ENCODE measurements at places on chromosomes 12 and 14. TPM values are rescaled to one million over a fixed set of nuclear protein-coding genes. Genes with fewer than 3 reads are reported as not detected.
A peak's percentile ranks its signal among the peaks of the same experiment; 100 is the strongest.

DNA sequence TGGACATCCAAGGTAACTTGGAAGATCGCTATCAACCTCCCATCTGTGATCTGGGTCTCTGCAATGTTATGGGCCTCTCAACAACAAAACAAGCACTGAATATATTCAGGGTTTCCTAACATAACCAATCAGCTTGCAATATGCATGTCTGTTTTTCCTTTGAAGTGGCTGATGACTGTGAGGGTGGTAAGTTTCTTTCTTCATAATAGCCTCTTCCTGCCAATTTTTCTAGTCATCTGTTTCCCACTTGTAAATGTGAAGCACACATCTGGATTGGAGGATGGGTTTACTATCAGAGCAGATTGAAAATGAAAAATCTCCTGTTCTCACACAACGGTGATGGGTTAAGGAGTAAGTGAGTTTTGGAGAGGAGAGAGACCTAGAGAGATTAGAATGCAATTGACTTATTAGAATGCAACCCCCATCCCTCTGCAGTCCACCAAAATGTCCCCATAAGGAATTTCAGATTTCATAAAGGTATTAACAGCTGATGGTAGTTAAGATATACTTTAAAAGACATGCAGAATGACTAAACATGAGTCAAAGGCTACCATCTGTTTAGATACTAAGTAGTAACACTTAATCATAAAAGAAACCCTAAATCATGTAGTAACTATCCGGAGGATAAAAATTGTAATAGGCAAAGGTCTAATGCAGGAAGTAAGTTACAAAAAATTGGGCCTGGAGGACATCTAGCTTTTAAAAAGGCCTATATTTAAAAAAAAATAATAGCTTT, 58.4 kb upstream of the SAV1 start:
- peaks cover 14% of the 10 kb centered on the region for H3K4me1 ChIP-seq
- DNase-seq = peak; percentile 89
- H3K36me3 ChIP-seq = peaks cover 20% of the 10 kb centered on the region
- H3K27me3 ChIP-seq = no peaks in the 10 kb centered on the region

DNA sequence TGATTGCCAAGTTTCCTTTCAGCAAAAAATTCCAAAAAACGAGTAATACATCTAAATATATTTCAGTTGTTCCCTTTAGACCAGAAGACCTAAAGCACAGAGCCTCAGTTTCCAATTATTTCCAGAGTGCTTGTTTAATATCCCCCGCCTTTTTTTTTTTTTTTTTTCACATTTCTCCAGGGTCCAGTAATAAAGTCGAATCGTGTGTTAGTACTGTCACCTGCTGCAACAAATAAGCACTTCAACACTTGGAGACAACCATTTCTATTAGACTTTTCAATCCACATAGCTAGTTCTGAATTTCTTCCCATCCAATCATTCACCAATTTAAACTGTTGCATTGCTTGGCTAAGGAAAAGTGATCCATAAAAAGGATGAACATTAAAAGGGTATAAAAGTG, 13.6 kb downstream of the PDE6H start:
- no peaks in the 10 kb centered on the region for H3K27me3 ChIP-seq
- H3K36me3 ChIP-seq = no peaks in the 10 kb centered on the region
- no peak overlapping the region for H3K27ac ChIP-seq
- H3K4me3 ChIP-seq = no peak overlapping the region
- no peak for DNase-seq

DNA sequence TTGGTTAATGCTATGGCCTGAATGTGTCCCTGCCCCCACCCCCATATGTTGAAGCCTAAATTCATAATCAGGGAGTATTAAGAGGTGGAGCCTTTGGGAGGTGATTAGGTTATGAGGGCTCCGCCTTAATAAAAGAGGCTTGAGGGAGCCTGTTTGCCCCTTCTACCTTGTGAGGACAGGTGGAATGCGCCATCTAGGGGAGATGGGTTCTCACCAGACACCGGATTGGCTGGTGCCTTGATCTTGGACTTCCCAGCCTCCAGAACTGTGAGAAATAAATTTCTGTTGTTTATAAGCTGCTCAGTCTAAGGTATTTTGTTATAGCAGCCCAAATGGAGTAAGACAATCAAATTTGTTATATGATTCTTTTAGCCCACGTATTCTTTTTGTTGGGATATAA, 148.3 kb downstream of the PTCSC3 start:
- no peak overlapping the region for H3K27ac ChIP-seq
- DNase-seq = no peak
- H3K27me3 ChIP-seq = no peaks in the 10 kb centered on the region
- no peaks in the 10 kb centered on the region for H3K4me1 ChIP-seq

DNA sequence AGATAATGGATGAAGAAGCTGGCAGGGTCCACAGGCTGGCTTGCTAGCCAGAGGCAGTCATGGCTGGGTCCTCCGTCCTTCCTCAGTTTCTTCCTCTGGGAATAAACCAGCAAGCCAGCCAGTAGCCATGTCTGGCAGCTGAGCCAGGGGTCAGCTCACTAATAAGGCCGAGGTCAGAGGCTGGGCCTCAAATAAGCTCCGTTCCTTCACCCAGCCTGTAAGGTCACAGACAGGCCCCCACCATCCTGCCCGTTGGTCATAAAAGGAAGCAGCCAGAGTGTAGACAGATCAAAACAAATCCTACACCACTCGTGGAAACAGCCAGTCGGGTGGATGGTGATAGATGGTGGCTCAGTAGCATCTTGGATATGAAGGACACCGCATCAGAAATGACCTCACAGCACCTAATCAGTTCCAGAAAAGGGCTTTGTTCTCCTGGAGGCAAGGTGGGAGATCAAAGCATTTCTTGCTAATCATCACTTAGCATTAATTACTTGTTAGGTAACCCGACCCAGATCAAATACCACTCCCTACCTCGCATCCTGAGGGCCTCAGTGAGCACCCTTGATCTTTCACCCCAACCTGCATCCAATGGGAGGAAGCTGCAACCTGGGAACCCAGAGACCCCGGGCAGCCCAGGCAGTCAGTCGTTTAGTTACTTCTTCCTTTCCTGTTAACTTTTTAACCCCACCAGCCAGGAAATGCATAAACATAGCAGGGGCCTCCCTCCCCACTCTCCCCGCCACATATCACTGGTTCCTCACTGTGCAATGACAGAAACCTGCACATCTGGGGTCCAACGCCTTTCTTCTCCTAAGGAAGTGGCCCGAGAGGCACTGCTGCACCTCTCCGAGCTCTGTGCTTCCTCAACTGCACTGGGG, 90.2 kb downstream of the KDM2B start:
- no peak overlapping the region for H3K27ac ChIP-seq
- no peaks in the 10 kb centered on the region for H3K27me3 ChIP-seq
- peaks cover 4% of the 10 kb centered on the region for H3K36me3 ChIP-seq
- no peaks in the 10 kb centered on the region for H3K4me1 ChIP-seq

GRCh38 chr12:6367065-6367968, 8.0 kb downstream of the SCNN1A start:
- peak; percentile 28 for DNase-seq
- H3K4me1 ChIP-seq = peaks cover 21% of the 10 kb centered on the region
- H3K27ac ChIP-seq = no peak overlapping the region
- H3K36me3 ChIP-seq = no peaks in the 10 kb centered on the region
- no peaks in the 10 kb centered on the region for H3K27me3 ChIP-seq
- H3K4me3 ChIP-seq = no peak overlapping the region

DNA sequence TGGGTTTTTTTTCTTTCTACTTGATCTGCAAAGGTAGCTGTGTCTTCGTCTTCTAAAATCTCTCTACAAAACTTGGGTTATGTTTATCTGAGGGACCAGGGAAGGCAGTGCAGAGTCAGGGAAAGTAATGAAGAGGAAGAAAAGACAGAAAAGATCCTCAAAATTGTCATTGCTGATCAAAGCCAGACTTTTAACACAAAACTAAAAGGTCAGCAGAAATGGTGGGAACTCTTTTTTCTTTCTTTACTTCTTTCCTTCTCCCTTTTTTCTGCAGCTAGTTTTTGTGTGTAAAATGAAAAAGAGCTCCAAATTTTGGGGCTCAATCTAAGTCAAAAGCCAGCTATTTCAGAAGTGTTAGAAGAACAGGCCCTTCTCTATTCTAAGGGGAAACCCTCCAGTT, 11.9 kb downstream of the DPF3 start:
- no peak for DNase-seq
- H3K27ac ChIP-seq = no peak overlapping the region
- no peak overlapping the region for H3K4me3 ChIP-seq
- peaks cover 6% of the 10 kb centered on the region for H3K4me1 ChIP-seq
- no peaks in the 10 kb centered on the region for H3K27me3 ChIP-seq

DNA sequence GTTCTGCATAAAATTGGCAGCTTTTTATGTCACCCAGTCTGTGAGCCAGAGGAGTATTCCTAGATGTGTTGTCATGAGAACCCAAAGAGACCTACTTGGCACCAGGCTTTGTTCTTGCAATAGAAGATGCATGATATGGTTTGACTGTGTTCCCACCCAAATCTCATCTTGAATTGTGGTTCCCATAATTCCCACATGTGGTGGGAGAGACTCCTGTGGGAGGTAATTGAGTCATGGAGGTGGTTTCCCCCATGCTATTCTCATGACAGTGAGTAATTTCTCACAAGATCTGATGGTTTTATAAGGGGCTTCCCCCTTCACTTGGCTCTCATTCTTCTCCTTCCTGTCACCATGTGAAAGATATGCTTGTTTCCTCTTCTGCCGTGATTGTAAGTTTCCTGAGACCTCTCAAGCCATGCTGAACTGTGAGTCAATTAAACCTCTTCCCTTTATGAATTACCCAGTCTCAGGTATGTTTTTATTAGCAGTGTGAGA, 572.0 kb upstream of the ATP2B1 start:
- H3K27ac ChIP-seq = no peak overlapping the region
- no peak overlapping the region for H3K4me3 ChIP-seq
- H3K36me3 ChIP-seq = no peaks in the 10 kb centered on the region
- H3K27me3 ChIP-seq = no peaks in the 10 kb centered on the region

- H3K4me3 ChIP-seq = no peak overlapping the region
- DNase-seq = no peak
- H3K36me3 ChIP-seq = no peaks in the 10 kb centered on the region
- H3K27me3 ChIP-seq = no peaks in the 10 kb centered on the region
- H3K4me1 ChIP-seq = peaks cover 2% of the 10 kb centered on the region
Measured at GRCh38 chr12:42534184-42534838, 55.2 kb downstream of the PRICKLE1 start.

GRCh38 chr12:40110586-40110985, 4.7 kb upstream of the SLC2A13 start:
- H3K27ac ChIP-seq = no peak overlapping the region
- peaks cover 4% of the 10 kb centered on the region for H3K27me3 ChIP-seq
- no peak overlapping the region for H3K4me3 ChIP-seq
- H3K4me1 ChIP-seq = no peaks in the 10 kb centered on the region

DNA sequence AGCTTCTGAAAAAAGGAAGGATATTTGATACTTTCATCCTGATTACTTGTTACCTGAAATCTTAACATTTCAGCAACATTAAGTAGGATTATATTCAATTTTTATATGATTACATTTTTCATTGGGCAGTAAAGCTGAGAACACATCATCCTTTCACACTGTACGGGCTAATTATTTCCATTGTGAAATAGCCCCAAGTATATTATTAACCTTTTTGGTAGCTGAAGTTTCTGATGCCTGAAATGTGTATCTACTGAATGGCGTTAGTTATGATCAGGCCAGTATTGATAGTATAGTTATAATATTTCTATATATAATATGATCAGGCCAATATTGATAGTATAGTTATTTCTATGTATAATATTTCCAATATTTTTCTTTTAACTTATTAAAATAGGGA, 10.1 kb downstream of the SPATS2 start:
- H3K27me3 ChIP-seq = no peaks in the 10 kb centered on the region
- DNase-seq = no peak
- H3K4me3 ChIP-seq = no peak overlapping the region
- H3K27ac ChIP-seq = no peak overlapping the region

DNA sequence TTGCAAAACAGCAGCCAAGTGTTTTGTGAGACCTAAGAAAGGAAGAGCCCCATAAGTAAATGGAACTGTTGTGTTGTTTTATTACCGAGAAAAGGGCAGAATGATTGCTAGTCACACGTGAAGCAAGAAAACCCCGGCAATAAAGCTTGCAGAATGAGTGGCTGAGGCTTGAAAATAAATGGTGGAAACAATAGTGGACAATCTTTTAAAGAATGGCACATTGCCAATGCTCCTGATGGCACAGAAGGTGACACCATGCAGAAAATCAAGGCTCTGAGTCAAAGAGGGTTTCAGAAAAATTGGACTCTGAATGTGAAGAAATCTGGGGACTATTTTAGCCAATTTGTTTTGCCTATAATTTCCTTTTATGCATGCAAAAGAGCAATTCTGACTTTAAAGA, 4.0 kb upstream of the AQP2 start:
- H3K27me3 ChIP-seq = peaks cover 16% of the 10 kb centered on the region
- no peak overlapping the region for H3K4me3 ChIP-seq
- H3K36me3 ChIP-seq = no peaks in the 10 kb centered on the region
- no peak for DNase-seq

DNA sequence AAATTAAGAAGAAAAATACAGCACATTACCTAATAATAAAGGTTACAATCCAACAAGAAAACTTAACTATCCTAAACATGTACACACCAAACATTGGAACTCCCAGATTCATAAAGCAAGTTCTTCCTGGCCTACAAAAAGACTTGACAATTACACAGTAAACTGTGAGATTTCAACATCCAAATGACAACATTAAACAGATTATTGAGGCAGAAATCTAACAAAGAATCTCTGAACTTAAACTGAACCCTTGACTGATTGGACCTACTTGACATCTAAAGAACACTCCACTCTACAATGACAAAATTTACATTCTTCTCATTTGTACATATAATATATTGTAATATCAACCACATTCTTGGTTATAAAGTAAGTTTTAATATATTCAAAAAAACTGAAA, 1341.3 kb downstream of the LRFN5 start:
- H3K27me3 ChIP-seq = no peaks in the 10 kb centered on the region
- H3K4me3 ChIP-seq = no peak overlapping the region
- no peaks in the 10 kb centered on the region for H3K4me1 ChIP-seq
- DNase-seq = no peak
- H3K36me3 ChIP-seq = no peaks in the 10 kb centered on the region

DNA sequence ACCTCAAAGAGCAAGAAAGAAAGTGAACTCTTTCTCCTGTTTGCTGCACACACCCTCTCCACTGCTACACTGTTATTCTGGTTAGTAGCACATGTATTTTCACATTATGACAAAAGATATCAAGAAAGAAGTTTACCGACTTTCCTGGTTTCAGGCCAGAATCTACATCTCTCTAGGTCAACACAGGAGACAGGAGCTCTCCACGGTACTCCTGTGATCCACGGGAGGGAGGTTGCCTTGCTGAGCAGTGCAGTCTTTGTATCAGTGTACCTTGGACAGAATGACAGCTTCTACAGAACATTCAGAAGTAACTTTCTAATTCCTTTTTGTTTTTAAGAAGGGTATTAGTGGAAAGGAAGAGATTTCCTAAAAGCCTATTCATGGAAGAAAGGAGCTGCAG, 805.6 kb downstream of the NRXN3 start:
- H3K27me3 ChIP-seq = no peaks in the 10 kb centered on the region
- DNase-seq = no peak

The NANOG gene
- not detected for total RNA-seq

The PTPRR gene
- total RNA-seq = 0.18 TPM

The RASAL1 gene
- total RNA-seq = not detected

The COX8C gene
- total RNA-seq = not detected

The PLEKHD1 gene
- not detected for total RNA-seq

The CLEC4C gene
- not detected for total RNA-seq

The CLEC4A gene
- 0.28 TPM for total RNA-seq

The KLRB1 gene
- not detected for total RNA-seq

The KIF5A gene
- 0.18 TPM for total RNA-seq

The HAL gene
- 0.56 TPM for total RNA-seq

The HOXC4 gene
- total RNA-seq = not detected

The TRIM9 gene
- total RNA-seq = under 0.01 TPM

All from IMR-90 (cell line).